ENCODE measurements at places on chromosomes 2 and 18. TPM values are rescaled to one million over a fixed set of nuclear protein-coding genes. Genes with fewer than 3 reads are reported as not detected.

DNA sequence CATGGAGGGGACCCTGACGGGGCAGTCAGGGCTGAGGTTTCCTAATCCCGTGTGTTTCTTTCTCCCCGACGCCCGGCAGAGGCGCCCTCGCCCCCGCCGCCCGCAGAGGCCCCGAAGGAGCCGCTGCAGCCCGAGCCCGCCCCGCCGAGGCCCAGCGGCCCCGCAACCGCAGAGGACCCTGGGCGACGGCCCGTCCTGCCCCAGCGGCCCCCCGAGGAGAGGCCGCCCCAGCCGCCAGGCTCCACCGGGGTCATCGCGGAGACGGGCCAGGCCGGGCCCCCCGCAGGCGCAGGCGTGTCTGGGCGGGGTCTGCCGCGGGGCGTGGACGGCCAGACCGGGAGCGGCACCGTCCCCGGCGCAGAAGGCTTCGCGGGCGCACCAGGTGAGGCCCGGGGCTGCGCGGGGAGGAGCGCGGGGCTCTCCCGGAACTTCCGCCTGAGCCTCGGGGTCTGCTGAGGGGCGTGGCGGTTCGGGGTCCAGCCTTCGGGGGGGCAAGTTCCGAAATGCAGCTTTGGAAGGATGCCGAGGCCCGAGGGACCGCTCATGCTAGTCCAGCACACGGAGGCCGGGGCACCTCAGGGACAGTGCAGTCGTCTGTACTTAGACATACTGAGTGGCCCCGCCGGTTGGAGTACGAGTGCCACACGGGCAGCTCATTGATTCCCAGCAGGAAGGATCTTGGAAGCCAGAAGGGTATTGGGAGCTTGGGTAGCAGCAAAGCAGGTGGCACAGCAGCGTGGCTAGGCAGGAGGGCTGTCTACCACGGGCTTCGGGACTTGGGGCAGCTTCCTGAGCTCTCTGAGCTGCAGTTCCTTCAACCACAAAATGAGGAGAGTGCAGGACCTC lies 60.1 kb downstream of the EMILIN2 start:
- DNase-seq, result no peak

The OSBPL6 gene
- total RNA-seq, result 34.4 TPM

DNA sequence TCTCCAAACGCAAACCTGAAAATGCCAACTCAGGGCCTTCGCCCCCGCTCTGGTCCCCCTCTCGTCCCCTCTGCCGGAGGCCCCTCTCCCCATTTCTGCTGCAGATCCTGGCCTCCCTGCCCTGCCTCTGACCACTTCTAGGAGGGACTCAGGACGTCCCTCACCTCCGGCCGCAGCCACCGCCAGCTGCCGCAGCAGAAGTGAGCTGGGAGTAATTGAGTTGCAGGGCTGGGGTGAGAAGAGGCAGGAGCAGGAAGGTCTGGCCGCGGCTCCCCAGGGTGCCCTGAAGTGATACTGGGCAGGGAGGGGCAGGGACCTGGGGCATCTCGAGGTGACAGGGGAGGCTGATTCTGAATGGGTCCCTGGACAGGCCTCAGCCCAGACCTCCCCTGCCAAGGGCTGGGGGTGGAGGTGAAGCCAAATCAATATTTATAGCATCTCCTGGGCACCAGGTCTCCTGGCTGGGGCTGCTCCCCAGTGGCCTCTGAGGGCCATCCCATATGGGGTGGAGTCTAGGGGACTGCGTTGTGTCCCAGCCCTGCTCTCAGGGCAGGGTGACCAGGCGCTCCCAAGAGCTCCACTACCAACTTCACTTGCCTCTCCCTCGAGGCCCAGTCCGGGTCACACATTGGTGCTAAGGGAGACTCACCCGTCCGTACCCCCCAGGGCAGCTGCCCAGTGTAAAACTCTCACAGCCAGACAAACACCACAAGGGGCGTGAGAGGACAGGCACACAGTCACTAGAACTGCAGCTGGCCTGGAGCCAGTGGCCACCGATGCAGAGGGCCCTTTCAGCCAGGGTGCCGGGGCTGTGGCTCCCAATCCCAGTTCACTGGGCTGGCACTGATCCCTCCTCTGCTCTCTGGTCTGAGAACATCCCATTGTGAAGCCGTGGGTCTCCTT lies 33.0 kb downstream of the KCNIP3 start:
- peak; percentile 56 for DNase-seq

DNA sequence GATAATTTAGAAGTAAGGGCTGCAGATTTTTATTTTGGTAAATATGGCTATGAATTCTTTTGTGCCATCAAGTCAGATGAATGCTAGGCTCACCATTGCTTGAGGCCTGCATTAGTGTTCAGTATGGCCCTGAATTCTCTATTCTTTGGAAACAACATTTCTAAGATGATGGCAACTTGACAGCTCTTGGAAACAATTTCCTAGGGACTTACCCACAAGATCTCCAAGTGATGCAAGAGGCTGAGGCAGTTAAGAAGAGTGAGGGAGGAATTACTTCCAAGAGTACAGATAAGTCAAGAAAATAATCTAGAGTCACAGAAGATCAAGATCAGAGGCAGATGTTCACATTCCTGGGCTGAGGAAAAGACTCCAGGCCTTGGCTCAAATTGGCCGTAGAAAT lies 129.1 kb downstream of the NRP2 start:
- no peak for DNase-seq

DNA sequence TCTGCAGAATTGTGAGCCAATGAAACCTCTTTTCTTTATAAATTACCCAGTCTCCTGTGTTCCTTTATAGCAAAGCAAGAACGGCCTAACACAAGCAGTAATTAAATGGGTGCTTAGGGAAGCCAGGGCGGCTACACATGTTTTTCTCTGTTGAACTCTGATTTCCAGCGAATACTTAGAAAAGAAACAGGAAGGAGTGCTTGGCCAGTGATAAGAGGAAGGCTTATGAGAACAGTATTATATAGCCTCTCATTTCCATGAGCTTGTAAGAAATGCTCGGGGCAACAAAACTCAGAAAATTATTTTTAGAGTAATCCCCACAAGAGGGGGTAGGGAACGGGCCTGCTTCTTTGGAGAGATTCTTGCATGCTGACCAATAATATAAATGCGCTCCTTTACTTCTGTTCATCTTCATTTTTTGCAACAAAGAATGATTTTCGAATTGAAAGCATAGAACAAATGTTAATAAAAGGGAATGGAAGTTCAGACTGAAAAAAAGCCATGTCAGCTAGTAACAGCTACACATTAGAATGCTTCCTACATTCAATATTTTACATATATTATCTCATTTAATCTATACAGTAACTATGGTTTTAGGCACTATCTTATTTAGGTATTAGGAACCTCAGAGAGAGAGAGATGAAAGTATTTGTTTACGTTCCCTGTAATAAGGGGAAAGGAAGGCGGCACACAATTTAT lies 49.7 kb upstream of the CCDC85A start:
- no peak for DNase-seq
